ENCODE measurements at places on chromosomes 5 and 9.

GRCh38 chr5:77231471-77232138 lies 21.1 kb downstream of the PDE8B start:
- DNase-seq = no peak
- H3K36me3 ChIP-seq = no peaks in the 10 kb centered on the region
- H3K4me1 ChIP-seq = peaks cover 4% of the 10 kb centered on the region

- peaks cover 14% of the 10 kb centered on the region for H3K4me1 ChIP-seq
- no peaks in the 10 kb centered on the region for H3K36me3 ChIP-seq
- no peak overlapping the region for H3K4me3 ChIP-seq
- DNase-seq = no peak
- H3K27me3 ChIP-seq = no peaks in the 10 kb centered on the region
- H3K27ac ChIP-seq = no peak overlapping the region
These were observed 75.0 kb upstream of the IL6ST start for GRCh38 chr5:56069652-56070226.

GRCh38 chr9:94534901-94535300 lies 20.0 kb upstream of the PCAT7 start:
- no peak overlapping the region for H3K4me3 ChIP-seq
- no peak overlapping the region for H3K27ac ChIP-seq
- no peaks in the 10 kb centered on the region for H3K4me1 ChIP-seq
- H3K27me3 ChIP-seq = no peaks in the 10 kb centered on the region

GRCh38 chr5:157857816-157858526 lies 974 bp downstream of the CLINT1 start:
- H3K27ac ChIP-seq = peak overlapping the region; percentile 67
- H3K4me3 ChIP-seq = peak overlapping the region; percentile 83
- peak; percentile 46 for DNase-seq

DNA sequence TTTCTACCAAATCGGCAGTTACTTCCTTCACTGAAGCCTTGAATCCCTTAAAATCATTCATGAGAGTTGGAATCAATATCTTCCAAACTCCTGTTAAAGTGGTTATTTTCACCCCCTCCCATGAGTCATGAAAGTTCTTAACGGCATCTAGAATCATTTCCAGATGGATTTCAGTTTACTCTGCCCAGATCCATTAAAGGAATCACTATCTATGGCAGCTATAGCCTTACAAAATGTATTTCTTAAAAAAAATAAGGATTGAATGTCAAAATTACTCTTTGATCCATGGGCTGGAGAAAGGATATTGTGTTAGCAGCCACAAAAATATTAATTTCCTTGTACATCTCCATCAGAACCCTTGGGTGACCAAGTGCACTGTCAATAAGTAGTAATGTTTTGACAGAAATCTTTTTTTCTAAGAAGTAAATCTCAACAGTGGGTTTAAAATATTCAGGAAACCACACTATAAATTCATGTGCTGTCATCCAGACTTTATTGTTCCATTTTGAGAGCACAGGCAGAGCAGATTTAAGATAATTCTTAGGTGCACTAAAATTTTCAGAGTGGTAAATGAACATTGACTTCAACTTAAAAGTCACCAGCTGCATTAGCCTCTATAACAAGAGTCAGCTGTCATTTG lies 767.7 kb downstream of the DTWD2 start:
- no peak overlapping the region for H3K4me3 ChIP-seq
- no peak overlapping the region for H3K27ac ChIP-seq
- H3K4me1 ChIP-seq = no peaks in the 10 kb centered on the region
- DNase-seq = no peak

GRCh38 chr5:67831048-67831447 lies 384.5 kb upstream of the PIK3R1 start:
- no peaks in the 10 kb centered on the region for H3K27me3 ChIP-seq
- no peak for DNase-seq
- no peak overlapping the region for H3K4me3 ChIP-seq
- H3K36me3 ChIP-seq = no peaks in the 10 kb centered on the region

GRCh38 chr5:35302544-35302943 lies 72.3 kb upstream of the PRLR start:
- no peak overlapping the region for H3K27ac ChIP-seq
- no peak for DNase-seq
- no peaks in the 10 kb centered on the region for H3K27me3 ChIP-seq
- H3K4me3 ChIP-seq = no peak overlapping the region
- H3K36me3 ChIP-seq = no peaks in the 10 kb centered on the region
- H3K4me1 ChIP-seq = no peaks in the 10 kb centered on the region
